ENCODE measurements at places on chromosomes 3 and 15.

GRCh38 chr3:140699516-140700231 is 21.8 kb downstream of the TRIM42 start:
- no peak for DNase-seq

GRCh38 chr3:48966367-48966766 is 23.7 kb upstream of the P4HTM start:
- no peak for DNase-seq

DNA sequence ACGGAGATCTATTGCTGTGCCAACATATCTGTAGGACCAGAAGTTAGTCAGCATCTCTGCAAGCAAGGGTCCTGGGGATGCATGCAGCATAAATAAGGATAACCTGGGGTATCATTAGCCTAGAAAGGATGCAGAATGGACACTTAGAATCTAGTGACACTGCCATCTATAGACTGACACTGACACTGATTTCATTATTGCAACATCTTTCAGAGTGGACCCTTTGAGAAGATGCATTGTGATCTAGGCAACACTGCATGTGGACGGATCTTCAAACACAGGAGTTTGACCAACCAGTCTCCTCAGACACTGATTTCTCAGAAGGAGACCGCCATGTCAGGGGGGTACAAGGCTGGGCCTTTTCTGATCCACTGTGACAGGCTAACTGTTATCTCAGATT is 52.4 kb downstream of the SCN10A start:
- no peak for DNase-seq

DNA sequence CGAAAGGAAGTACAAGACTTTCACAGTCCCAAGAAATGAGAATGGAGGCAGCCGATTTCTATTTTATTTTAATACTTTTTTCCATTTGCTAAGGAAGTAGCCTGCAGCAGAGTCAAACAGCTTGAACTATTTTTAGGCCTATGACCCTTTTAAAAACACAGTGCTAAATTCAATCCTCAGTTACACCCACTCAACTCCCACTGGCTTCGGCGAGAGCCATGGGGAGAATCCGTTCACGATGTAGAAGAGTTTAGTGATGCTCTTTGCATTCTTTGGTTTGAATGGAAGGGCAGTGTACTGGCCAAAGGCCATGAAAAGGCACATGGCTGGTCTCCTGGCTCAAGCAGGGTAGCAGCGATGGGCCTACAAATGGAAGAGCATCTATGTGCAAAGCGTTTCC is 343.5 kb downstream of the FOXP1 start:
- DNase-seq, result no peak

GRCh38 chr3:156522673-156523072 is 32.2 kb downstream of the SSR3 start:
- no peak for DNase-seq

DNA sequence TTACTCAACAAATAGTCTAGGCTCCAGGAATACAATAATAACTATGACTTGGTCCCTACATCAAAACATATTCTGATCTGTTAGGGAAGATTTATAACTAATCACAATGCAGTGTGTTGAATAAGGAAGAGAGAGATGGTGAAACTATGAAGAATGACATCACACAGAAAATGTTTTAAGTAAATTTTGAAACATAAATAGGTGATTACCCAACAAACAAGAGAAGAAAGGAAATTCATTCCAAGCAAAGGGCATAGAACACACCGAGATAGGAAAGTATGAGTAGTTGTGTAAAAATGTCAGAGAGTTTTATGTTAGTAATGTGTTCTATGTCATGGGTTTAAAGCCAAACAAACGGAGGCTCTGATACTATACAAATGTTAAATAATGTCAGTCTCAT is 13.4 kb downstream of the SEC62 start:
- DNase-seq, result no peak

GRCh38 chr3:115186351-115187148 is 39.5 kb upstream of the ZBTB20 start:
- DNase-seq, result no peak

GRCh38 chr15:95857758-95858157 is 472.7 kb upstream of the NR2F2 start:
- DNase-seq, result no peak

DNA sequence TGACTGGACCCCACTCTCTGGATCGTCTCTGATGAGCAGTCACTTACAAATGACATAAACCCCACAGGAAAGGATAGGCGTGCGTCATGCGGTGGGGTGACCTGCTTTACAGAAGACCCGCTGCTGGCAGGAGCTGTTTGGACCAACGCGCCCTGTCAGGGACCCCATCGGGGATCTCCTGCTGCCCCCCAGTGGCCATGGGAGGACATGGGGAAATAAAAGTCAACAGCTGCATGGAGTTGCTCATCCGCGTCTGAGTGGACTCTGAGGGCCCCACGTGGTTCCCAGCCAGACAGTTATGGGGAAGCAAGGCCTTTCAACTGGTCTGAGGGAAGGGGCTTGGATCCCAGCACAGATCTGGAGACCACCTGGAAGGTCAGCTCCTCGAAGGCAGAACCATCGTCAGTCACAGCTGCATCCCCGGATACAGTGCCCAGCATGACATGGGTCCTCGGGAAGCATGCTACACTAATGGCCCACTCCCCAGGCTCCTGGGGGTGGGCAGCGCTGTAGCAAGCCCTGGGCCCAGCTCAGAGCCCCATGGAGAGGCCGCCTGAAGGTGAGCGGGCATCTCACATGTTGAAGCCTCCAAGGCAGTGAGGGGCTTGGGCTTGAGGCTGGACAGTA is 32.1 kb downstream of the PTH1R start:
- DNase-seq, result peak; percentile 73

- DNase-seq, result no peak
Measured at GRCh38 chr3:112128843-112129727, 4.0 kb downstream of the GCSAM start.

GRCh38 chr3:29694783-29695182 is 413.9 kb downstream of the RBMS3 start:
- DNase-seq, result no peak

GRCh38 chr3:124805671-124806070 is 75.4 kb downstream of the UMPS start:
- DNase-seq, result no peak

GRCh38 chr3:108354562-108354961 is 58.2 kb downstream of the HHLA2 start:
- DNase-seq, result no peak

GRCh38 chr3:52277071-52277964 is 1.1 kb downstream of the WDR82 start:
- peak; percentile 74 for DNase-seq

DNA sequence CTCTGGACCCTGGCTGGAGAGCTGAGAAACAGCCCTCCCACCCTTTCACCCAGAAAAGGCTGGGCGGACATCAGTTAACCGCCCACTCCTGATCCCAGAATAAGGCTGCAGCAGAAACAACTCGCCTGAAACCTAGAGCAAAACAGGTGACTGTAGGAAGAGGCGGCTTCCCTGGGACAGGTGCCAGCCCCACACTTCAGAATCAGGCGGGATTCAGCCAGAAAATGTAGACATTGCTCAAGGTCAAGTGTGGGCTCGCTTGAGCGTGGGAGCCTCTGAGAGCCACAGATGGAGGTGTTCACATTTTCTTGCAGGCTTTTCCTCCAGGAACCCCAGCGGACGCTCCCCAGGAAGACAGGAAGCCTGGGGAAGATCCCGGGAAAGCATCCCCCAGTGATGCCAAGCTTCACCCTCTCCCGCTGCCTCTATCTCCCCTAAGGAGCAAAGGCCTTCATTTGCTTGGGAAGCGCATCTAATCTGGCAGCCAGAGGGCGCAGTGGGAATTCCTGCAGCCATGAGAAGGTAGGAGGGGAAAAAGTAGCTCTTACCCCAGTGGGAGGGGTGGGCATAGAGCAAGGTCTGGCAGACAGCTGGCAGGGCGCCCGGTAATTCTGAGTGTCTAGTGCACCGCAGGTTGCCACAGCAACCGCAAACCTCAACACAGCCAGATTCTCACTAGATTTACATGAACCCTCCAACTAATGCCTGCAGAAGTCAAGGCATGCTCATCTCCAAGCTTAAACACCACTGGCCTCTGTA is 77.7 kb downstream of the OCA2 start:
- DNase-seq, result no peak

- DNase-seq, result no peak
Measured at GRCh38 chr3:57464011-57464410, 80.1 kb downstream of the DNAH12 start.

DNA sequence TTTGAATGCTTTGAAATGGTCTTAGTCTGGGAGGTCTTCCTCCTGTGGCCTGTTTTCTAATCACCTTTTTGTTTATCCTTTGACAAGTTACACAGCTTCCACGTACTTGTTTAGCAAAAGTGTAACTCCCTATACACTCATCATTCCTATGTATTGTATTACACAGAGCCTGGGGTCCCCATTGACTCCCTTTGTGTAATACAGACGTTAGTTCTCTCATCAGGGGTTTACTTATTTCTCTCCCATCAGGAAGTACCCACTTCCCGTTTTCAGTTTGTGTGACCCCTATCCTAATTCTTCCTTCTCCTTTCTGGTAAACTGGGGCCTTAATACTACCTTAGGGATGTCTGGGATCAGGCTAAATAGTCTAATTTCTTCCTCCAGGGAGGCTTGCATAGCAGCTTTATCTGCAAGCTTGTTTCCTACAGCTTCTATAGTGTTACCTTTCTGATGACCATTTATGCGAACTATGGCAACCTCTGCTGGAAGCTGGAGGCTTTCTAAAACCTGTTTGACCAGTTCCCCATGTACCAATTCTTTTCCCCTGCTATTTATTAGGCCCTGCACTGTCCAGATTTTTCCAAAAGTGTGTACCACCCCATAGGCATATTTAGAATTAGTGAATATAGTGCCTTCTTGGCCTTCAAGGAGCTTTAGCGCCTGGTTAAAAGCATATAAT is 22.4 kb downstream of the ARL8B start:
- DNase-seq, result no peak

GRCh38 chr3:155492841-155493240 is 199.4 kb upstream of the STRIT1 start:
- DNase-seq, result no peak

GRCh38 chr3:197713477-197713822 is 23.3 kb downstream of the RUBCN start:
- no peak for DNase-seq

DNA sequence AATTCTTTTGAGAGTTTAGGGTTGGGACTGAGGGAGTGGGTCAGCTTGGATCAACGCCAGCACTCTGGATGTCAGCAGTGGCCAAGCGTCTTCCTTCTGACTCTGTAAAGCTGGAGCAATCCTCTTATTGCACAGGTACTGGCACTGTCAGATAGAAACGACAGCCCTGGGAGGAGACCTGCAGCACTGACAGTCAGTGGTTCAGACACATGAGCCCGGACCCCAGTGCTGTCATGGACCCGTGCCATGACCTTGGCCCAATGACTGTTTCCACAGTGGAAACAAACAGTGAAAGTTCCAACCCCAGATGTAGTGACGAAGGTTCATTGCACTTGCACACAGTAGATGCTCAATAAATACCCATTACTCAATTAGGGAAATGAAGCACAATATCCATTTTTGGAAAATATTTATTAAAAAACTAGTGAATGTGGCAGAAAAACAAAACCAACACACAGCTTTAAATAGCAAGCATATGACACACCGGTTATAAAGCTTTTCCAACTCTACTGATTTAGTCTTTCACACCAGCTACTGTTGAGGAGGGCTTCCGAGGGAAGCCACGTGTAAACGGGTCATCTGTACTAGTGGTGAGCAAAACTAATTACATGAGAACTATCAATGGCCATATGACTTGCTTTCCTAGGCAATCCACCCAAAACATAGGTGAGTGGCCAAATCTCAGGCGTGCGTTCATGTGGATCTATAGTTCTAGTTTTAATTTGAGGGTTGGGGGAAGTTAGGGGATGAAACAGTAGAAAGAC is 22.1 kb downstream of the SIAH2 start:
- DNase-seq, result no peak

DNA sequence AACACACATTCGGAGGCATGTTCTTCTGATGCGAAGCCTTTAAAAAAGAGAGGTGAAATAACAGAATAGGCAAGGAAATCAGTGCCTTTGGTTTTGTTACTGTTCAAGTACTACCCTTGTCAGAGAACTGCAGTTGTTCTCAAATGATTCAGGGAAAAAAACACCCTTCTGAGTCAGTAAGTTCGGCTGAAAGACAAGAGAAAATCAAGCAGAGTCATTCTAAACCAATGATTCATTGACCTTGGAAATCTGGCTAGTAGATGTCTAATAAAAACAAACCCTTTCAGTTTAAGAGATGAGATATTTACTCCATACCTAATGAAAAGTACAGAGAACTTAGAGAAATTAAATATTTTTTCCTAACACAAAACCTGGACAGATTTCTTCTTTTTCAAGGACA is 72.7 kb upstream of the ABI3BP start:
- no peak for DNase-seq

- DNase-seq, result no peak
Measured at GRCh38 chr15:88490036-88490435, 22.5 kb downstream of the MRPS11 start.

DNA sequence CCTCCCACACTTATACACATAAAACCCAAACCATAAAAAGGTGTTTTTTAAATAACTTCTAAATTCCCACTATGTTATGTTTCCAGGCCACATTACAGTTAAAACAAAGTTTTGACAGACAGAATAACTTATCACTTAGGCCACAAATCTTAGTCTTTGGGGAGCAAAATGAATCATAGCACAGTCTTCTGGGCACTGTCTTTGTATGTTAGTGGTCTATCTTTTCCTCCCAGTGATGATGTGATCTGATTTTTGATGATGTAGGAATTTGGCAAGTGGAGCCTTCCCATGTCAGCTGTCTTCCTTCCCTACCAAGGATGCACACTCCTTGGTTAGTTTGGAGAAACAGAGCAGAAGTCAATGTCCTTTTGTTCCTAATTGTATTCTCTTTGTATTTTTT is 67.3 kb downstream of the THSD4 start:
- DNase-seq, result no peak

GRCh38 chr3:113423699-113424098 is 17.6 kb downstream of the CFAP44 start:
- no peak for DNase-seq

GRCh38 chr15:41775651-41776050 is 1.4 kb downstream of the MAPKBP1 start:
- DNase-seq, result no peak

DNA sequence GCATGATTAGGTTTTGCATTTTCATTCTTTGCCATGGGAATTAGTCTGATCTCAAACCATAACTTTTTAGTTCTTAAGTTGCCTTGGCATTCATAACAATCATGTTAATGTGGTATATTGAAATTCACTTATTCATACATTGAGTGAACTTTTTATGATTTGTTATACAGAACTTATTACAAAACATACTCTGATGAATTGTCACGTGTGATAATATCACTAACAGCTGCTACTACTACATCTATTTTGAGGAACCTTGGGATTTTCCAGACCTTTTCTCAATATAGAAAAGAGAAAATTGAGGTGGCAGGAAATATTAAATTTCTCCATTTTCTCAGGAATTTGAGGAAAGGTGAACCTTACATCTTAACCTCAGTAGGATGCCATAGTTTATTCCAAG is 9.2 kb downstream of the LXN start:
- no peak for DNase-seq
